Lung microvascular endothelial cell (primary cell): ENCODE measurements at places on chromosomes 4 and X. TPM values are rescaled to one million over a fixed set of nuclear protein-coding genes. Genes with fewer than 3 reads are reported as not detected.

Gene SGMS2
- 31.8 and 35.5 TPM in 2 replicates for total RNA-seq

DNA sequence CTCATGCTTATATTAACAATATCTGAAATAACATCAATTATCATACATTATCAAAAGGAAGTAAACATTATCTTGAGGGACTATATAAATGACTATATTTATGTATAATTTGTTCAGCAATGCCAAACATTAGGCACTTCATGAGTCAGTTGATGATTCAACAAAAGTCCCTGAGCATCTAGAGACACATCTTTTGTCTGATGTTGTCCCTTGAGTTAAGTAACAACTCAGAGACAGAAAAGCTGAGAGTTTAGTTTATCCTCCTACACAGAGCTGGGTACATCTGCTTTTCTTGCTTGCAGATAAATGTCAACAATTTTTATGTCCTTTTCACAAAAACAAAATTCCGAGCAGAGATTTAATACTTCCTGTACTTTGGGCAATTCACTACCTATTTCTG lies 311.1 kb downstream of the INPP4B start:
- no peak for DNase-seq

GRCh38 chrX:141158084-141158483 lies 18.8 kb downstream of the LDOC1 start:
- DNase-seq: no peak

DNA sequence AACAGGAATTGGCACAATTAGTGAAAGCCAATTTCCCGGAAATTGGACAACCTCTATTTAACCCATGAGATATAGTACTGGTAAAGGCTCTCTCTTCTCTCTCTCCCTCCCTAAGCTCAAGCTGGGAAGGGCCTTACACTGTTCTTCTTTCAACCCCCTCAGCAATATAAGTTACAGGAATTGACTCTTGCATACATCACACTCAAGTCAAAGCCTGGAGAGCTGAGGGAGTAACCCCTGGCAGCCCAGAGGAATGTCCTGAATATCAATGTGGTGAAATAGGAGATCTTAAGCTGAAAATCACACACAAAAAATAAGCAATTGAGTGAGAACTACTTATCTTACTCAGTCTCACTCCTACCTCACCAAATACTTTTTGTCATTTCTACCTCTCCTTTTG lies 186.9 kb upstream of the SPOCK3 start:
- no peak for DNase-seq

Gene GLOD5
- not detected in 2 replicates for total RNA-seq

Gene FREM3
- total RNA-seq: 0.22 and 0.60 TPM in 2 replicates

DNA sequence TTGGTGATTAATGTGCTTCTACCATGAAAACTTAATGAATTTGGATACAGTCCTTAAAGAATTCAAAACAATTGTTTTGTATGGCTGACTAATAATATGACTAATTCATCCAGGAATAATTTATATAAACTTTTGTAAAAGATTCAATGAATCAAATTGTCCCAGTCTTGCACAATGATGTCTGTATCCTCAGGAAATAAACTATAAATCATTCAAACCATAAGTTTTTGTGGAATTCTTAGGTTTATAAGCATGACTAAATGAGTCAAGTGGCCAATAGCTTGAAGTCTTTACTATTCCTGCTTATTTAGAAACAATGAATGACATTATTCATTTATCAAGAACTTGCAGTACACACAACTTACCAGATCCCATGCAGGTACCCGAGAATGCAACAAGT lies 935.0 kb upstream of the INTU start:
- DNase-seq: peak; percentile 88

DNA sequence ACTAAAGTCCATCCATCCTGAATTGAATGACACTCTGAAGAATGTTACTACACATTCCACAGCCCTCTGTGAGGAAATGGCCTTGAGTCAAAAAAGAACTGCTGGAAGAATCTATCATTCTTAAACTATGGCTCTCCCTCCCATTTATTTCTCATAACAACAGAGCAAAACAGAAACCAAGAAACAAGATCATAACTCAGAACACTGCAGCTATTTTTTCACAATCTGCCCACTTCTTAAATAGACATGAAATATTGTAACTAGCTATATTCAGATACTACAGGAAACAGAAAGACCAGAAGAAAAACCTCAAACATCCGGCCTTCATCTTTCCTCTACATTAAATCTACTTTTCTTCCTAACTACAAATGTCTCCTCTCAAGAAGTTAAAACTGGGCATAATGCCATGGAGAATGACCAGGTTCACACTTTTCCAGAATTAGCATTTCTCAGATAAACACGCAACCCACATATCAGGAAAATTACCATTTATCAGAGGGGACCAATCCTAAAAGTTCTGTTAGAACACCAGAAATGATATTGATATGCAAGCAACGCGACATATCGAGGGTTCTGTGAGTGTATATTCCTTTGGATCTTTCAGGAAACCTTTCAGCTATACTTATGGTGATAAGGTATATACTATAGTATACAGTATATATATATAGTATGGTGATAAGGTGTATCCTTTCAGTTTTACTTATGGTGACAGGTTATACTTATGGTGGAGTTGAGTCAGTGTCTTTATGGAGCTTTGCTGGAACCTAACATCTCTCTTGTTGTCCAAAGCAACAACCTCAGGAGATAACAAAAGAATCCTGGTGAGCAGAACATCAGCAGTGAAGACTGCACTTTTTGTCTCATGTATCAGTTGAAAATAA lies 60.4 kb upstream of the IRF2 start:
- DNase-seq: no peak

DNA sequence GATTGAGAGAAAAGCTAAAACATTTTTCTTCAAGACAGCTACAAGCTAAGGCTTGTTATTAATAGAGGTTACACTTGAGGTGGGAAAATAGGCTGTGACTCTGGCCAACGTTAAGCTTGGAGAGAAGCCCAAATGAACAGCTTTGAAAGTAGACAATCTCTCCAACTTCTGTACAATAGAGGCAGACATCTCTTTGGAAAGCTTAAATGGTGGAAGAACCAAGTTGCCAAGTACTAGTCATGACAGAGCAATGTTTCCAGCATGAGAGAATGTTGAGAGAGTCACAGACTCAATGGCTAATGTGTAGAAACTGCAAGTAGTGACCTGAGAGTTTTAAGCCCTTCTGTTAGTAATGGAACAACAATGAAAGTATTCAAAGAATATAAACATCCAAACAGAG lies 298.1 kb downstream of the INPP4B start:
- DNase-seq: peak; percentile 3

Gene TMEM164
- 20.3 and 21.2 TPM in 2 replicates for total RNA-seq

GRCh38 chr4:92387459-92388069 lies 83.8 kb downstream of the GRID2 start:
- DNase-seq: peak; percentile 33
